ENCODE measurements at places on chromosomes 12 and 14.

GRCh38 chr12:116416166-116416565, 138.7 kb upstream of the MED13L start:
- no peak for DNase-seq

DNA sequence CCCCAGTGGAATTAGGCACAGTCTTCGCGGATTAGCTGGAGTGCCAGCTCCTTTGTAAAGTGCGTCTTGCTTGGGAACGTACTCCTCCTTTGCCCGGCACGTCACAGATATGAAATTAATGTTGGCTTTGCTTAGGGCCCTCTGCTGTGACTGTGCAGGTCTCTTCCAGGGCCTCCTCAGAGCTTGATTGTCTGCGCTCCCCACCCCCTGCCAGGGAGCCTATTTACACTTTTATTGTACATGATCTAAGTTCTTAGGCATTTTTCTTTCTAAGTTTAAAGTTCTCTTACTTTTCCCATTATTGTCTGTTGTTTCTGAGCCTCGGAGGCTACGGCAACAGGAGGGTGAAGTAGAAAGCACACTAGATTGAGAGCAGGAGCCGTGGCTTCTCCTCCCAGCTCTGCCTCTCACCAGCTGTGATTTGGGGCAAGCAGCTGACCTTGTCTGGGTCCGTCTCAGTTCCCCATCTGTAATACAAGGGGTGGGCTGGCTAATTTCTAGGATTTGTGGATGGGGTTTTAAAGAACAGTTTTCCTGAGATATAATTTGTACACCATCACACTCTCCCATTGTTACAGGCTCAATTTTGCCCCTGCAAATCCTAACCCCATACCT, 81.8 kb downstream of the TSPAN9 start:
- DNase-seq: no peak

DNA sequence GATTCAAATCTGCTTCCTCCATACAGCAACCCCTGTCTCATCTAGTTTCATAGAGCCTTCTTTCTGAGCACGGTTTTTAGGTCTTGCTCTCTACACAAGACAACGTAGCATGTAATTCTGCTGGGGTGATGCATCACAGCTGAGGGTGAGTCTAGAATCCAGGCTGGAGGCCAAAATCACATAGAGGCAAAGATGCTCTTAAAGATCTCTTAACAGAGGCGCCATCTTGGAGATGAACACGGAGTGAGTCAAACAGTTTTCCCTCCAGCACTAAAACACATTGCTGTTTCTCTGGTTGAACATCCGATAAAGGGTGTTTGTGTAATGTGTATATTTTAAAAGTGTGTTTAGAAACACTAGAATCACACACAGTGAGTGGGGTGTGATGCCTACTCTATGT, 78.9 kb downstream of the NOS1 start:
- no peak for DNase-seq

- no peak for DNase-seq
Observed at GRCh38 chr14:61026526-61026925, 45.5 kb downstream of the SLC38A6 start.

DNA sequence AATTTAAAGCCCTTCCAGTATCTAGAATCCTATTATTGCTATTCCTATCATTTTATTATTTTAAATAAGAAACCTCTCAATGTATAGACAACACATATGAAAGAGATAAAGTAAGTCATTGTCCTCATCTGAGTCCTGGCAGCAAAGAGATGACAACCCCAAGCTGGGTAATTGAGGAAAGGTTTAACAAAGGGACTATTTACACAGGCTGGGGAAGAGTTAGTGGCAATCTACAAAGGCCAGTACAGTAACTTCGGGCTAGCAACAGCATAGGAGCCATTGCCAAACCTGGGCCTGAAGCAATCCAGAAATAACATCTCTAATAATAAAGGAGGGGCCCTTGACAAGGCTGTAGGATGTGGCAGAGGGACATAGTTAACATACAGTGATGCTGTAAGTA, 11.2 kb downstream of the PDE6H start:
- no peak for DNase-seq

DNA sequence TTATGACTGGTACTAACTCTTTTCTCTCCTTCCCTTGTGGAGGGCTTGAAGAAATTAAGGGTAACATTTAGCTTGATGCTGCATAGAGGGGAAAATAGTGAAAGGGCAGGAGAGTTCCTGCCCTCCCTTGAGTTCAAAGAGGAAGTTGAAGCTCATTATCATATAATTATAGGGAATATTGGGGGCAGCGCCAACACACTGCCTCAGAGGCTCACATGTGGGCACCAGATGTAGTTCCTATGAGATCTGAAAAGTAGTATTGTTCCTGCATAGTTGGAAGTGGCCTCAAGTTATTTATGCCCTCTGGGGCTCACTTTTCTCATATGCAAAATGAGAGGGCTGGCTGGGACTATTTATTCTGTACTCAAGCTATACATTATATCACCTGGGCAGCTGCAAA, 33.0 kb upstream of the FGF23 start:
- DNase-seq: no peak

DNA sequence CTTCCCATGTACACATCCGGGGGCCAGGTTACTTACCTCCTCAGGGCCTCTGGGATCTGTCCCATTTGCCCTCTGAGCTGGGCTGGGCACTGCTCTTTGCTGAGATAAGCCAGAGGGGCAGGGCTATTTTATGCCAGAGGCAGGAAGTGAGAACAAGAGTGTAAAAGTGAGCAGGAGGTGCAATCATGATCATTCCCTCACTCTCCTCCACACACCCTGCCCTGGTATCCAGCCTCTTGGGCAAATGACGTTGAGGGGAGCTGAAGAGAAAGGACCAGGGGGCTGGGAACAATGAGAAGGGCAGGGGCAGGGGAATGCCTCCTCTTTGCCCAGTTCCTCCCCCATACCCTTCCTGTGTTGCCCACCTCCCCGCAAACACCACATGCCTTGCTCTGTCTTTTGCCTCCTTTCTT, 4.2 kb downstream of the LPAR5 start:
- peak; percentile 42 for DNase-seq

DNA sequence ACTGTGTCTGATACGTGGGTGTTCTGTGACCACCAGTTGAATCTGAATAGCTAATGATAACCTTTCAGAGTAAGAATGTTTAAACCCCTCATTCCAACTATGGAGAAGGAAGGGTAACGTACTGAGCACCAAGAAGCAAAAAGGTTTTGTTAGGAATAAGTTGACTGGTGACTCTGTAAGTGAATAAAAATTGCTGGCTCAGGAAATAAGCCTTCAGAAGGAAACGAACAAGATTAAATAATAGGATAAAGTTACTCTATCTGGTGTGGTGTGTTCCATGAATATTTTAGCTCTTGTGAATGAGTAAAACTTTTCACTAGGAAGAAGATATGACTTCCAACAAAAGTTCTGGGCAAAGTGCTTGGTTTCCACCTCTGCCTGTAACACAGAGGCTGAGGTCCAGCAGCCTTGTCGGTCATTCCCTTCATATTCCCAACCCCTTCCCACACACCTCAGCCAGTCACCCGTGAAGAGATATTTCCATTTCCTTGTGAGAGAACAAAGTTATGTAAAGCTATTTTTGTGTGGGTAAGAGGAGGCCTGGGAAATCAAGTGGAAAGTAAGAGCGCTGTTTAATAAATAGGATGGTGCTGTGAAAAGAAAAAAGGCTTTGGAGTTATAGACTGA, 47.1 kb downstream of the ARF6 start:
- no peak for DNase-seq

DNA sequence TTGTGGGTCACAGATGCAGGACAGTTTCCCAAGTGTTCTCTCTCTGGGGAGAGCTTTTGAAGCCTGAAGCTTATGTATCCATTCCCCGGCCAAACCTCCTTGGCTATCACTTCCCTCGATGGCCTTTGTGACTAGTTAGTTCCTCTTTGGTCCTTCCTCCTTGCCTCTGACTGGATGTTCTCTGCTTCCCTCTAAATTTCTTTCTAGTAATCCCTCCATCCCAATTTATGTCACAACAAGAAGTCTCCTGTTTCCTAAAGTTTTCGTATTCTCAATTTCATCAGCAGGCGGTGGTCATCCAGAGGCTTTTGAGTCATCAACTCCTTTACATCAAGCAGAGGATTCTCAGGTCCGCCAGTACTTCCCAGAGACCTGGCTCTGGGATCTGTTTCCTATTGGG, 27.5 kb downstream of the A2ML1 start:
- DNase-seq: no peak

DNA sequence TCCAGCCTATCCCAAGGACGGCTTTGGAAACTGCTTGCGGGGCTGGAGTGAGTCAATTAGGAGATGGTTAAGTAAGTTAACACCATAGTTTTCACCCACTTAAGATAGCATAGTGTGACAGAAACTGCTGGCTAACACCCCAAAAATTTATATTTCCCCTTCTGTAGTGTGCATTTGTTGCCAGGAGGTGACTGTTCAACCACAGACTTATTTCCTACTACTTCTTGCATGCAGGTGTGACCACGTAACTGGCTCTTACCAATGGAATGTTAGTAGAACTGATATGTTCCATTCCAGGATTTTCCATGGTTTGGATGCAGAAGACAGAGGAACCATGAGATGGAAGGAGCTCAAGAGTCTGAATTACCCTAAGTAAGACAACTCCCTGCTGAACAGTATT, 52.9 kb upstream of the SLC35F4 start:
- DNase-seq: no peak

DNA sequence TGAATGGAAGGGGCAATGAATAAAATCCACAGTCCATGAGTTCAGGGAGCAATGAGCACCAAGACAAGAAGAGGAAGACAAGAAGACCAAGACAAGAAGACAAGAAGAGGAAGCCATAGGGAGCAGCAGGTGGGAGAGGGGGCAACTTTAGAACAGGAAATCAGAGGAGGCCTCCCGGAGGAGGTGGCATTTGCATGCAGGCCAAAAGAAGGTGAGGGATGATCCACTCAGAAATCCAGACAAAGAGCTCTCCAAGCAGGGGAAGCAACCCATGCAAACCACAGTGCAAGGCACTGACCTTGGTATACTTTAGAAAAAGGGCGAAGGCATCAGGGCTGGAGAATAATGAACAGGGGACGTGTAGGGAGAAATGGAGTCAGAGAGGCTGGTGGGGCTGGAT, 58.6 kb downstream of the SCARB1 start:
- DNase-seq: no peak

- DNase-seq: no peak
Observed at GRCh38 chr14:71380271-71380670, 473.0 kb downstream of the PCNX1 start.

GRCh38 chr14:24060984-24061913, 9.4 kb downstream of the CARMIL3 start:
- DNase-seq: no peak

GRCh38 chr14:23829736-23830471, 123.7 kb upstream of the DHRS4 start:
- DNase-seq: no peak

DNA sequence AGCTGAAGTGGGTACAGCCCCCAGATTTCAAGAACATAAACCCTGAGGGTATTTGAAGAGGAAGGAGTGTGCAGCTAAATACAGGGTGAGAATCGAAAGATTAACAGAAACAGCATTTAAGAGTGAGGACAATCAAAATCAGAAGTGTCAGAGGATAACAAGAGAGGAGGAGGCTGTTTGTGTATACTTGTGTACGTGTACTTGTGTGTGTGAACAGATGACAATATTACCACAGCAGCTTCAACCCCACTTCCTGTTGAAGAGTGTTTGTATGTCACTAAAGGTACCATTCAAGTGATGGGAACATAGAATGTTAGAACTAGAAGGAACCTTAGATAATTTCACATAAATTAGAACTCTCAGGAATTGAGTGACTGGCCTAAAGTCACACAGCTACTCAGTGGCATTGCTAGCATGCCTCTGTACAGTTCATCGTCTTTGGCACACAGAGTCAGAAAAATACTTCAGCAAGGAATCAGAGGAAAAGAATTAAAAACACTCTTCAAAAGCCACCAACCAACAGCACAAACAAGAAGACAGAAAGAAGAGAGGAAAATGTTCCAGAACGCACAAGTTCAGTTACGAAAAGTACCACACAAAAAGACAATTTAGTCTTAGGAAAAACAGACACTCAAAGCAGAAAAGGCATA, 164.3 kb upstream of the BCL2L14 start:
- DNase-seq: no peak

- DNase-seq: no peak
Observed at GRCh38 chr14:100523843-100524169, 63.4 kb downstream of the BEGAIN start.

GRCh38 chr12:124683152-124684124, 116.0 kb upstream of the NCOR2 start:
- DNase-seq: no peak

DNA sequence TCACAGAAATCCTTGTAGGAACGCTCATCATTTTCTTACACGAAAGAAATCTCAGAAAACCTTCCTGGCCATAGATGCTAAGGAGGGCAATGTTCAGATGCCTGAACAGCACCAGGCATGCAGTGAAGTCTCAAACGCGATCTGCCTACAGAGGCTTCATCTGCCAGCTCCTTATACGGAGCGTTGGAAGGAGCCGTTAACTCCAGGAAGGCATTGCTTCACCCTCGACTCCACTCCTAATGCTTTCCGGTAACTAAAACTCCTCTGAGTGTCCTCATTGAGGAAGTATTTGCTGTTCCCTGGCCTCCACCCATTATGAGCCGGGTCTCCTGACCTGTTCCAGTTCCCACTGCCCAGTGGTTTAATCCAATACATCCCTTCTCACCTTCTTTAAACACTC, 502.7 kb downstream of the BCL11B start:
- DNase-seq: no peak

GRCh38 chr12:118033902-118034301, 17.4 kb downstream of the RFC5 start:
- no peak for DNase-seq

- no peak for DNase-seq
Observed at GRCh38 chr14:28776482-28777266, 10.1 kb downstream of the FOXG1 start.

GRCh38 chr12:129532707-129533499, 370.9 kb downstream of the TMEM132D start:
- DNase-seq: no peak

DNA sequence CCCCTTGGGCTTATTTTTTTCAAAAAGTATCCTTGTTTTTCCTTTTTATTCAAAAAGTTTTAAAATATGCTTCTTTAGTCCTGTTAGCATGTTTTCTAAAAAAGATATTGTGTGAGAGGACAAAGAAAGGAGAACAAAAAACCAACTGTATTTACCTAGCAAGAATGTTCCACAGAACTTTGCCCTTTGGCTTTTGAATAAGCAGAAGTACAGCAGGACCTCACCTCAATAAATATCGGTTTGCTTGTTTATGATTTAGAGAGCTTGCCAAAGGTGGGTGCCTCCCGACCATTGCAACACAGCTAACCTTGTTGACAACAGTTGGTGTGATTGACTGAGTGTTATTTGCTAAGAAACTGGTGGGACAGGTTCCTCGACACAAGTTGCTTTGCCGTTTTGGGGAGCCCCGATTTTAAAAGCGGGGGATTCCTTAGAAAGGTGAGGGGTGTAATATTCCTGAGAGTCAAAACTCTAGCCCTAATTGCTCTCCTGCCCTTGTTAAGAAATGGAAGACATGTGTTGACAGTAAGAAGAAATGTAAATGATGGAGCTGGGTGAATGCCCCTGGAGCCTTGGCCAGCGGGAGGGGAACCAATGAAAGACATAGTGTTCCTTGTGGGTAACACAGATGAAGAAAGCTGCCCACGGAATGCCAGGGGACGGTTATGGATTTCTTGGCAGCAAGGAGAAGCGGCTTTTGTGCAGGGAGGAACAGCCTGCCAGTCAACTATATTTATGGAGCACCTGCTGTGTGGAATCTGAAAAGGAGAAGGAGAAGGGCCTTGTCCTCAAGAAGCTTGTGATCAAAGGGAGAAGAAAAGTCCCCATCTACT, 13.7 kb downstream of the MYBPC1 start:
- no peak for DNase-seq

GRCh38 chr14:104903990-104904389, 20.7 kb upstream of the PLD4 start:
- no peak for DNase-seq

Measured in stimulated activated naive CD8-positive, alpha-beta T cell treated with anti-CD3 and anti-CD28 coated beads, Interleukin-15, Interleukin-2, amounts not matched to agents 100 U/mL and 50 U/mL, for 24 hours (primary cell).